ENCODE measurements at places on chromosomes 4 and X.

- DNase-seq, result no peak
Measured at GRCh38 chr4:85573270-85573669, 98.3 kb downstream of the ARHGAP24 start.

DNA sequence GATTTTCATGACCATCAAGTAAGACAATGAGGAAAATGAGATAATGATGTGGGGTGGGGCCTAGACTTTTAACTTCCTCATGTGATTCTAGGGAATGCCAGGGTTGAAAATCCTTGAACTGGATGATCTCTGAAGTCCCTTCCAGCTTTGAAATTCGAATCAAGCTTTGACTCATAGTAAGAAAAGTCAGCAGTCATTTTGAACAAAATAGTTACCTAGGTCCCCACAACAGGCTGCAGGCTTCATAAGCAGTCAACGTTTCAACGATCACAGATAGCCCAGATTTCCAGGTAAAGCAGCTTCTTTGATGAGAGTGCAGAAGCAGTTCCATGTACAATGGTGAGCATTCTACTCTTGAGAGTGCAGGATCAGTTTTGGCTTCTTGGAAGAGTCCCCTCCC, 93.7 kb downstream of the GRIA3 start:
- no peak for DNase-seq

- no peak for DNase-seq
Measured at GRCh38 chrX:34563804-34564203, 93.3 kb downstream of the TMEM47 start.

GRCh38 chrX:143754183-143754582, 33.6 kb upstream of the SPANXN2 start:
- DNase-seq, result no peak

DNA sequence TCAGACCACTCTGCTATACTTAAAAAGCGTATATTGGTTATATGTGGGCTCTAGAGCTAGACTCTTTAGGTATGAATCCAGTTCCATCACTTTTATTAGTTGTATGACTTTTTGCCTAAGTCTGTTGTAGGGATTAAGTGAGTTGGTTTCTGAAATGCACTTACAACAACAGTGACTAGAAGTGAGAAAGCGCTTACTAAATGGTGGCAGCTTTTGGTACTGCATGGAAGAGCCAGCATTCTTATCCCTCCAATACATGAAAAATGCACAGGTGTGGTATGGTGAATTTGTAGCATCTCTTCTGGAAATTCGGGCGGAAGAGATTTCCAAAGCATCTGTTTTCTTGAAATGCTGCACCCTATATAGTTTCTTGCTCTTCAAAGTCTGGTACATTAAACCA, 117.1 kb downstream of the SPANXA1 start:
- DNase-seq, result no peak

GRCh38 chr4:152281822-152282221, 254.1 kb downstream of the FBXW7 start:
- DNase-seq, result no peak

DNA sequence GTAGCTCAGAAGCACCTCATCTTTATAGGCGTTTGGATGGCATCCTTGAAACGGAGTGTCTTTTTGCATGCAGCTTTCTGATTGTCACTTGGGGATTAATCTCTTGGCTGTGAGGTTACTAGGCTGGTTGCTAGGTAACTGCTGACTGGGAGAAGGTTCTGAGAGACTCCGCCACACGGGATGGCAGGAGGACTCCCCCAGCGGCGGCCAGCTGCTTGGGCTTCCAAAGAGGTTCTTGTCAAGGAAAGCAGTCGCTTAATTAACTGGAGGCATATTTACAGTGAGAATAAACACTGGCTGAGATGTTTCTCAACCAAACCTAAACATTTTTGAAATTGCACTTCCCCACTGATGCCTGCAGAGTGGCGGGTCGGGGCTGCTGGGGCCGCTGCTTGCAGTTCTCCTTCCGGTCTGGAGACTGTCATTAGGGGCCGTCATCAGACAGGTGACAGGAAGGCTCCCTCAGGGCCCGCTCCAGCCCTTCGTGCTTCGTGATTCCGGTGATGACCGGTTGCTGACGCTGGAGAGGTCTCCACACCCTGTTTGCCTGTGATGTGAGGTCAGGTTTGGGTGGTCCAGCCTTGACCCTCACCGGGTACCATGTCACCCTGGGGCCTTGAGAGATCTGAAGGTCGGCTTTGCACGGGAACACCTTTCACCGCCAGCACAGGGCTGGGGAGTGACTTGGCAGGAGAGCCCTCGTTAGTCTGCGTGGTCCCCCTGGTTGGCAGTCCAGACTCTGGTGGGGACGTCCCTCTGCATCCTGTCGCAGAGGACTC, 9.1 kb downstream of the NSG1 start:
- no peak for DNase-seq

GRCh38 chr4:909131-909571, 23.0 kb downstream of the GAK start:
- no peak for DNase-seq

DNA sequence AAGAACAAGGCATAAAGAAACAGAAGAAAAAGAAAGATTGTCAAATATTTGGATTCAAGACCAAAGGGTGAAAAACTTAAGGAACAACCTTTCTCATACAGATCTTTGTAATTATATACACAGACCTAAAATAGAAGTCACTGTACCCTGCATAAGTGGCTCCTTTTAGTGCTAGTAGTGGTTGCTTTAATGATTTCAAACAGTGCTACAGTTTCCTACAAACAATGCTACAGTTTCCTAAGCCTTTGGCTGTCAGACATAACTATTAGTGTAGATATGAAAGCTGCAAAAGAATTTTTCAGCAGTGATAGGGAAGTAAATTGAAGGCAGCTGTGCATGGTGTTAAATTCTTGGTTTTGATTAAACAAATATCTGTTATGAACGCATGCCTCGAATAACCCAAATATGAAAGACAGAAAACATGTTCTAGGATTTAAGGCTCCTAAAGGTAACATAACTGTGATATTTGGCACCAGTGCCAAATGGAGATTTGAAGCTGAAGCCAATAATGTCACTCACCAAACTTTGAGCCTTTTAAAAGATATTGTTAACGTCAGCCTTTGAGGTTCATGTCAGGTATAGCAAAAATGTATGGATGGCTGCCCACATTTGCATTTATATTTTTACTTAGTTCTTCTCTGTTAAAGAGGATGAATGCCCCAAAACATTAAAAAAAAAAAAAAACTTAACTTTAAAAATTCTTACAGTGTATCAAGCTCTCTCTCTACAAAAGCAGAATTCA, 36.6 kb downstream of the SMARCAD1 start:
- DNase-seq, result no peak

GRCh38 chr4:122806981-122807679, 19.5 kb upstream of the FGF2 start:
- no peak for DNase-seq

DNA sequence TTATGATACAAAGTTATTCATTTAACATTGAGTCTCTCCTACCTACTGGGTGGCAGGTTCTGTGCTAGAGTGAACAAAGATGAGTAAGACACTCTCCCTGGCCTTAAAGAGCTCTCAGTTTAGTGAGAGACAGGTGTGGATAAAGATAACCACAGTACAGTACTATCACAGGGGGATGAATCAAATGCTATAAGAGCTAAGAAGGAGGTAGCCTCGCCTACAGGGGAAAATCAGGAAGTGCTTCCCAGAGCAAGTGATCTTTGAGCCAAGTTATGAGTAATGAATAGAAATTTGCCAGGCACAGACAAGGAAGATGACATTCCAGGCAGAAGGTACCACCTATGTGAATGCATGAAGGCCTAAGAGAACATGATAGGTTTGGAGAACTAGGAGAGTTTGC, 3.4 kb upstream of the IGBP1 start:
- no peak for DNase-seq

DNA sequence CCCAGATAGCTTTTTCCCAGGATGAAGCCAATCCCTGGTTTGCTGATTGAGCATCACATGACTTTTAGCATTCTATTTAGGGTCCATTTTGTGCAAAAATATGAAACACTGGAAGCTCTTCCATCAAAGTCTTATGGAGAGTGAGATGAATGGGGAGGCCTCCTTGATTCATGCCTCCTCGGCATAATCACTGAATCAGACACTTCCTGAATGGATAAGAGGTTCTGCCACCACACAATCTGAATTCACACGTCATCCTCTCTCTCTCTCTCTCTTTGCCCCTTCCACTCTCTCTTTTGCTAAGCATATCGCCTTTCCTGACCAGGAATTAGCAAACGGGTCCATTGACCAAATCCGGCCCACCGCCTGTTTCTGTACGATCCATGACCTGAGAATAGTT, 68.7 kb downstream of the CRMP1 start:
- no peak for DNase-seq

- no peak for DNase-seq
Measured at GRCh38 chrX:45479196-45479834, 278.6 kb upstream of the DIPK2B start.

DNA sequence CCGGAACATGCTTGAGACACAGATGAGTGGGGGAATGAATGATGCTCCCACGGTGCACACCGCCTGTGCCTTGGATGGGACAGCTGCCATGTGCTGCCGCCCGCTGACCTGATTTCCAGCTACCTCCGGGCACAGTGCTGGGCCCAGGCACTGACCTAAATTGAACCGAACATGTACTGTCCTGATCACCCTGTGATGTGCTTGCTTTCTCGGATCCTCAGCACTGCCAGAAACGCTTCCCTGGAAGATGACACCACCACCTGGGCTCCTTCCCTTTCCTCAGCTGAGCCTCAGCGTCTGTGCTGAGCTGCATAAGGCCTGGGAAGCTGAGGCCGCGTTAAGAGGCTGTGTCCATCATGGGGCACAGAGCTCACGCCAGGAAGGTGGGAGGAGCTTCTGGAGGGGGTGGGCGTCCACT, 39.3 kb upstream of the MXD4 start:
- DNase-seq, result no peak

DNA sequence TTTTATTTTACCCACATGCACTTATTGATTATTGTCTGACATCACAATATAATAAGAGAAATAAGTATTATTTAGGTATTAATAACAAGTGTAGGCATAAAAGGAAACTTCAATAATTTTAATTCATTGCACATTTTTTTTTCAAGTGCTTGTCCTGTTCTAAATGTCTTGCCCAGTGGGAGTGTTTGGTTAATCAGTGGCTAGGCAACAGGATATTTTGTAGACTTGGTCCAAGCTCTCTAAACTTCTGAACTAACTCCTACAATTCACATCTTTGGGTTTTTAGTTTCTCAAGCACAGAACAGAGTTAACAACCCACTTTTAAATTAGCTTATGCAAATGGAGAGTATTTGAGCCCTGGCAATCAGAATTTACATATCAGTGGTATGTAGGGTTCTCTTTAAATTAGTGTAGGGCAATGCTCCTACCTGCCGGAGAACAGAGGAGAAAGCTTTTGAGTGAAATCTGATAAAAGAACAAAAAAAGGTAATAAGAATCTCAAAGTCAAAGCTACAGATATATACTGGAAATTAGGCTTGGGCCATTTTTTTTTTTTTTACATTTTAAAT, 353.5 kb downstream of the ADGRL3 start:
- DNase-seq, result no peak

DNA sequence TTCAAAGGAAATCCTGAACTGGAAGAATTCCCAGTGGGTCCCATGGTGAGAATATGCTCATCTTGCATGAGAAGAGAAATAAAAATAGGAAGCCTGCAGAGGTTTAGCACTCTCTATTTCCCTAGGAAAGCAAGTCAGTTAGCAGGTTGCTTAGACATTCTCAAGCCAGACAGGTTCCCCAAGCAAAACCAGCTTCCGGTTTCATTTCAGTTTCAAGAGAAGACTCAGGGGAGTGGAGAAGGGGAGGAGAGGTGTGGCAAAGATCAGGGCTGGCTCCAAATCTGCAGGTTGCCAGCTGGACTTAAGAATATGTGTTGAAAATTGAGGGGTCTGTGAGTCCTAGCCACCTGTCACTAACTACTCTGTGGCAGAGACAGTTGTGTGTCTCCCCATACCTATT, 107.5 kb downstream of the CLNK start:
- no peak for DNase-seq

- DNase-seq, result peak; percentile 75
Measured at GRCh38 chr4:139229534-139230039, 50.4 kb downstream of the MGARP start.

GRCh38 chr4:54548098-54548620, 109.6 kb upstream of the KIT start:
- DNase-seq, result no peak

- DNase-seq, result no peak
Measured at GRCh38 chr4:174593701-174594100, 71.4 kb upstream of the HPGD start.

- no peak for DNase-seq
Measured at GRCh38 chr4:122458625-122459024, 2.1 kb upstream of the IL2 start.

GRCh38 chr4:107893171-107894137, 37.9 kb upstream of the CYP2U1 start:
- no peak for DNase-seq

- DNase-seq, result no peak
Measured at GRCh38 chrX:537151-537550, 93.4 kb upstream of the SHOX start.

GRCh38 chr4:122652379-122652778, 31.5 kb upstream of the IL21 start:
- no peak for DNase-seq

DNA sequence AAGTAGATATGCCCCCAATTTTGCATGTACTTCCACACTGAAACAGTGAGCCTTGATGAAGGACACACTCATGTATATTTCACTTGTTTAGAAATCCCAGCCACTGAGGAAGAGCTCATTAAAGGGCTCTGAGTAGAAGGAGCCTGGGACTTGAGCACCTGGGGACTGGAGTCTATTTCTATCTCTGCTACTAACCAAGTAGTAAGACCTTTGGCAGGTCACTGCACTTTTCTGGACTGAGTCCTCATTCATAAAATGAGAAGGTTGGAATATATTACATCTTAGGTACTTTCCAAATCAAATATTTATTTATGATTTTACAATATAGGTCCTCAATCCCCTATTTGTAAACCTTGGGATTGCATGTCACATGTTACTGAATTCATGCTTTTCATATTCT, 78.2 kb upstream of the C4orf54 start:
- no peak for DNase-seq

DNA sequence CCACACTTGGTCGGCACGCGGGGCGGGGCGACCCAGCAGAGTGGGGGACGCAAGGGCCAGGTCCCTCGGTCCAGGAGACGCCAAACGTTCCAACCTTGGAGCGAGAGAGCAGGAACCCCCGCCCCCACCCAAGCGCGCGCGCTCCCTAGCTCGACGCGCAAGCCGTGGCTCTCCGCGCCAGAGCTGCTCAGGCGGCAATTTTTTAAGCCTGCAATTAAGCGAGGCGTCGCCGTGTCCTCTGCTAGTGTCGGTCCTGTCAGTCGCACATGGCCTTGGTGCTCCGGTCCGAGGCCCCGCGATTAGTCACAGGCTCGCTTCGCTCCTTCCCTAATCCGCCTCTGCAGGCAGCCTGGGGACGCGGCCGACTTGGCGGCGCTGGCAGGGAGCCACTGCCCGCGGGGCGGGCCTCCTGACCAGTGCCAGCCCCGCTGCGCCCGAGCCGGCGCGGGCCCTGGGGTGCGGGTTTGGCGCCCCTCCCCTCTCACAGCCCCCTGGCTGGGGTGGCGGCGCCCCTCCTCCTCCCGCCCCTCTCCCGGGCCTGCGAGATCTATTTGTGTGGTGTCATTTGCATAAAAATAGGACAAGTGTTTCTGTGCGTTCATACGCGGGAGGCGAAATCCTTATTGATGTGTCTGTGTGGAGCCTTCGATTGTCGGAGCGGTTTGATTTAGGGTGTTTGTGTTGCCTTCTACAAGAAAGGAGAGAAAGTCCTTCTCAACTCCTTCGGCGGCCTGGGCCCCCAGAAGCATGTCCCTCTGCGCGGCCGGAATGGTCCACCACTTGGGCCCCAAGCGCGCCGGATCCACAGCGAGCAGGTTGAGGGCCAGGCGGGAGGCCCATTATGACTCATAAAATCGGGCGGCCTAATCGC, 9.8 kb upstream of the BCOR start:
- DNase-seq, result peak; percentile 49

Measured in natural killer cell (primary cell).